ENCODE measurements at places on chromosomes 12 and 14.
A peak's percentile ranks its signal among the peaks of the same experiment; 100 is the strongest.

DNA sequence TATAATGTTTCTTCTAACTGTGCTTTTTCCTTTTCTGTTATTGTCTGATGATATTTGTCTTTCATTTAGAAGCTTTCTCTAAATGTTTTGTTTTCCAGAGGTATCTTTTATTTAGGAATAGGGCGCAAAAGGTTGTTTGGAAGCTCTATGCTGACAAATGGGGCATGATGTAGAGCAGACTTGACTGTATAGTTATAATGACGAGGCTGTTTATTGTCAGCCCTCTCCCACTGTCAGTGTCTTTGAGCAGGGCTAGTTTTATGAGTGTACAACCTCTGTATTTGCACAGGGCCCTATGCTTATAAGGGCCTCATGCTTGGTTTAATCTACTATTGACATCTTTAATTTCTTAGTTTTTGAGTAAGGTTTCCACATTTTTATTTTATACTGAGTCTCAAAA is 158.9 kb downstream of the CCDC91 start:
- DNase-seq: no peak

DNA sequence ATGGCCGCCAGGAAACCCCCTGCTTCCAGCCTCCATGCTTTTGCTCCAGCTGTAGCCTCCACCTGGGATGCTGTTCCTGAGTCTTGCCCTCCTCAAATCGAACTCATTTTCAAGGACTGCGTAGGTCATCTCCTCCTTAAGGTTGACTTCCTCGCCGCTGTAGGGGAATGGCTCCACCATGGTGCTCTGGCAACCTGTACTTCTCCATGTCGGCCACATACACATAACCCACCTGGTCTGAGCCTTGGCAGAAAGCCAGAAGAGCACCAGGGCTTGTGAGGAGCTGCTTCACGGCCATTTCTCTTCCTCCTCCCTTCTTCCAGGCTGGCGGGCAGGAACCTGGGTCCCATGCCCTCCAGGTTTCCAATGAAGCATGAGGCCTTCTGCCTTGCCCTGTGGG is 36.7 kb upstream of the BEGAIN start:
- no peak for DNase-seq

DNA sequence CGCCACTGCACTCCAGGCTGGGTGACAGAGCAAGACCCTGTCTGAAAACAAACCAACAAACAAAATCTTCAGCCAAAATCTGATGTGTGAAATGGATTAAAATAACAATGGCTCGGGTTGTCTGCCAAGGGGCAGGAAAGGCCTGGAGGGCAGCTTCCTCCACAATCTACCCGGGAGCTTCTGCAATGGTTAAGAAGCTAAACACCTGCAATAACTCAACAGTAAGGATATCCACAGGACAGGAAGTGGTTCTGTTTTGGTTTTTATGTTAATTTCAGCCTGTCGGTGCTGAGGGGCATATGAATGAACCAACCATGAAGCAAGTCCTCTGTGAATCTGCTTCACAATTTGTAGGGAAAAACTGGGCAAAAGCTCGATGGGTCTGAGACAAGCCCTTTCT is 34.4 kb downstream of the RAD52 start:
- no peak for DNase-seq

GRCh38 chr12:80000831-80001230 is 65.9 kb upstream of the PPP1R12A start:
- DNase-seq: no peak

GRCh38 chr12:65778258-65779090 is 45.8 kb upstream of the HMGA2 start:
- peak; percentile 83 for DNase-seq

GRCh38 chr14:64659366-64659765 is 44.9 kb upstream of the PLEKHG3 start:
- DNase-seq: peak; percentile 82

- no peak for DNase-seq
Observed at GRCh38 chr12:123472438-123472849, 14.5 kb downstream of the SNRNP35 start.

DNA sequence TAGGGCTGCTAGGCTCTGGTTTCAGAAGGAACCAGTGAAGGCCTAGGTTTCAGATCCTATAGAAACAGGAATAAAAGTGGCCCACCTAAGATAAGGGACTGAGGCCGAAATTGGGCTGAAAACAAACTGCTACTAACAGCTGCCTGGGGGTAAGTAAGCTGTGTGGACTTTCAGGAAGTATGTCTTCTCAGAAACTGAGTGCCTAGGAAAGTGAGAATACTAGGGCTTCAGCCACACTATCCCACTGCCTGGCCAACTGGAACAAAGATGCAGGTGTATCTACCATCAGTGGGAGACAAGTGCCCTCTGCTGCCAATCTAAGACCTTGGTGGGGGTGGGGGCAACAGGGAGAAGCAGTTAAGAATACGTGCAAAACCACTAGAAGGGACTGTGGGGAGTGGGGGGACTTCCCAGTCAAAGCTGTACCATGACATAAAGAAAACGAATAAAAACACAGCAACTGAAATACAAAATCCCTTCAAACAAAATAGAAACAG is 82.5 kb downstream of the MED13L start:
- DNase-seq: no peak

DNA sequence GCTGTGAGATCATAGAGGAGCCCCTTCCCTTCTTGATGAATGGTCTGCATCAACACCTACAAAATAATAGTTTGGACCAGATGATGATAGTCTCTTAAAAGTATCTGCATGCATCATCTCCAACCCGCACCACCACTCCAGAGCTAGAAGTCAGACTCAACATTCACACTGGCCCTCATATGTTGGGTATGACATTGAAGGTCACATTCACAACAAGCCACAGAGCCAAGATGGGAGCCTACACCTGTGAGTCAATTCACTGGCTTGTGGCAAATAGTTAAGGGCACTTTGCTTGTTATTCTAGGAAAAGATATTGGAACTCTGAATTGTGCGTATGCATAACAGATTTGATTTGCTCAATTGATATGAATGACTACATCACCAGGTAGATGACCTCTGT is 1197.9 kb downstream of the VRK1 start:
- DNase-seq: no peak

GRCh38 chr12:112063273-112063672 is 45.3 kb downstream of the NAA25 start:
- DNase-seq: no peak

DNA sequence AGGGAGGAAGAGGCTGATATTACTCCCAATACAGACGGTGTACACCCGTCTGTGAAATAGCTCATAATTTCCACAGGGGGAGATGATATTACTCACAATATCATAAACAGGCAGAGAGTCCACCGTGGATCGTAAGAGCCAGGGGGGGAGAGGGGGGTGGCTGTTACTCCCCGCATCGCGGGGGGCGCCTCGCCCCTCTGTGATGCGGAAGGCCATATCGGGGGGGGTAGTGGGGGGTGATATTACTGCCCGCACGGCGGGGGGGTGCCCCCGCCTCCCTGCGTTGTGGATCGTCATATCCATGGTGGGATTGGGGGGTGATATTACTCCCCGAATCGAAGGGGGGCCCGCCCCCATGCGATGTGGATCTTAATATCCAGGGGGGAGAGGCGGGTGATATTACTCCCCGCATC is 91.9 kb downstream of the FRMD6 start:
- DNase-seq: no peak

DNA sequence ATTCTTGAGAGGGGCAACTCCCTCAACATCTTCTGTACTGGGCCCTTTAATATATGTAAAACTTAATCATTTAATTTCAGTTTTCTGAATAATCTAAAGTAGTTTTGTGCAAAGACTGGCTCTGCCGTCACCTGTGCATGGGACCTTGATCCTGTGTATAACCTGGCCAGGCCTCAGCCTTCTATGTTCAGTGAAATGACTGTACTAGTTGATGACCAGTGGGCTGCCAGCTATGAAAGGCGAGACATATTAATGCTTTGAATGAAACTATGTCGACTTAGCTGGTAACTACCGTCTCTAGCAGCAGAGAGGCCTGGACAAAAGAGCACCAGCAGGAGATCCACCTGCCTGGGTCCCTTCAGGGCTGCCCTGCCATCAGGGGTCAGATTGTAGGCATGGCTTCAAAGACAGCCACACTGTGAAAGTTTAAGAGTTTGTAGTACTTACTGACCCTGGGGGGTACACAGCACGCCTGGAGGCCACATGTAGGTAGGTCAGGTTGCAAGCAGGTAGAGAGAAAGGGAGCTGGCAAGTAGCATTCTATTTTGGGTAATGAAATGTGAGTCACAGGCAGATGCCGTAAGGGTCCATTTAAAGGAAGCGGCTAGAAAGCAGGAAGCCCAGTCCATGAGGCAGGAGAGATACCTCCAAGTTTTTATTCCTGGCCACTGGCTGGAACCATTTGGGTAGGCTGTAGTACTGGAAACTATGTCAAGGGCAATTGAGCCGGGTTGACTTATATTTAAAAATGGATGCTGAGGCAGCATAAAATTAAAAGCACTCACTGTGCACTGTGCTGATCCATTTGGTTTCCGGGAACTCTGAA is 77.2 kb downstream of the BHLHE41 start:
- DNase-seq: no peak

DNA sequence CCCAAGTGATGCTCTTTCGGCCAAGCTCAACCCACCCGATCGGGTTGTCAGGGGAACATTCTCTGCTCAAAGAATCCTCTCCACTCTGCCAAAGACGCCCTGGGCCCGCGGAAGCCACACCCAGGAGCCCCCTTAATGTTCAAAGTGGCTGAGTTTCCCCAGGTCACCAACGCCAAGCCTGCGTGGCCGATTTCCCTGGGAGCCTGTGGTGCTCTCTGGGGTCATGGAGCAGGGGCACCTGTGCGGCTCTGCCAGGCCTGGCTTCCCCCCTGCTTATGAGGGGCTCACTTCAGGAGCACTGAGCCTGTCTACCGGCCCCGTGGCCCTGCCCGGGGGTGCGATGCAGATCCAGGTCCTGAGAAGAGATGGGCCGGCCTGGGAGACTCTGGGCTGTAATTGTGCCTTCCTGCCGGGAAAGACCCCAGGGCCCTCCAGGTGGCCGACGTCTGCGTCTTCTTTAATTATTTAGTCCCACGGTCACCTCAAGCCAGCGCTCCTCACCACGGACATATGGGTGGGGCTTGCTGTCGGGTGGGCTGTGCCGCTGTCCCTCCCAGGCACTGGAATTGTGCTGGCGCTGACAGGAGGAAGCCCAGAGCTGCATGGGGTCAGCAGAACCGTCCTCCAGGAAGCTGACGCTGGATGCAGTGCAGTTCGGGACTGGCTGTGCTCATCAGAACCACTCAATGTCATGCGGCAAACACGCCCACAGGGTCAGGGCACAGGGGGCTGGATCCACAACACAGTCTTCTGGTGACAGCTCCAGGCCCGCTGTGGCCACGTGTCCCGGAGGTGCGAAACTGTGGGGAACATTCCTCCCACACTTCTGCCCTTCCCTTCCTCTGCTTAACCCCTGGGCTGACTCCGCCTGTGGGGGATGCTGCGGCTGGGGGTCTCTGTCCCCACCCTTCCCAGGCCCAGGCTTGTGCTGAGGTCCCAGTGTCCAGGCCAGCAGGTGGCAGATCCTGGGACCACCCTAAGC is 267.6 kb upstream of the SFSWAP start:
- DNase-seq: no peak

DNA sequence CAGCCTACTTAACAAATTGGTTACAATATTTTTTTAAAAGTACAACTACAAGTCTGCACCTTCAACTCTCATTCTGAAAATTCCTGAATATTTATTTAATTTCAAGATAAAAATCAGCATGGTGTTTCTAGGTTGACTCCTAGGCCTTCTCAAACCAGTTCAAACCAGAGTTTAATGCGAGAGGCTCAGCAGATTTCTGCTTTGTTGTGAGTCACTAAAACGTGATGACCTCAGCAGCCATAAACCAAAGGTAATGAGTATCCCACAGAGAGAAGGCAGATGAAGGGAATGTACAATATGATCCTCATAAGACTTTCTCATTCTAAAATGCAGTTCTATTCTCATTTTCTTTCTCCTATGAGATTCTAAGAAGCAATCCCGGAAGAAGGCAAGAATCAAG is 1.5 kb downstream of the PRDM4 start:
- peak; percentile 76 for DNase-seq

DNA sequence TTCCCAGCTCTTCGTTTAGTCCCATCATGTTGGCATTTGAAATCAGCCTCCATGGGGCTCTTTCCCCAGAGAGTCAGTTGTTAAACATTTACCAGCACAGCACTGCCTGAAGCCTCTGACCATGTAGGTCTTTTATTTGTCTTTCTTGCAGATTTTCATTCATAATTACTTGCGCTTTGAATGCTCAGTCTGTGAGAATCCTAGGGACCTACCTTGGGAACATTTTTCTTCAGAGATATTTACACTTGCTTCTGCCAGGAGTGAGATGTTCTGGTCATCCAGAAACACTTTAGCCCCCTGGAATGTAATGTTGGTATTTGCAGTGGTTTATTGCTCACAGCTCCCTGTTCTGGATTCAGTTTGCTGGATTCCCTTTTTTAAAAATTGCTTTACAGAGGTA is 41.7 kb downstream of the RPH3A start:
- no peak for DNase-seq

- no peak for DNase-seq
Observed at GRCh38 chr12:91975891-91976290, 169.8 kb downstream of the BTG1 start.

GRCh38 chr12:21566223-21566906 is 38.3 kb downstream of the GYS2 start:
- DNase-seq: no peak

GRCh38 chr12:39605501-39605900 is 14.1 kb downstream of the ABCD2 start:
- DNase-seq: no peak

GRCh38 chr14:32306549-32306948 is 22.5 kb upstream of the AKAP6 start:
- no peak for DNase-seq

DNA sequence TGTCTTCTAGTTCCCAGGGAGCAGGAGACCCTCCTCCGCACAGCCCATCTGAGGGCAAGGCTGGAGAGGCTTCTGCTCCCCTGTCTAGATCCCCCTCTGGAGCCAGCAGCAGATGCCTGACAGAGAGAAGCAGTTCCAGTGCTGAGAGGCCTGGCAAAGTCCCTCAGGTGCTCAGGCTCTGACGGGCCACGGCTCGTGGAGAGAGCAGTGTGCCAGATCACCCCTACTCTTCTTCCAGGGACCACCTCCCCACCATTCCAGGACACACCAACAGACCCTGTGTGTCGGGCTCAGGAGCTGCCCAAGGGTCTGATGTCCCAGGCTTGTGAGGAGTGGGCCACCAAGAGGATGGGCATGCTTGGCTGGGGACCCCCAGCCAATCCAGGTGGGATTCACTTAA is 22.5 kb upstream of the C14orf180 start:
- DNase-seq: no peak
